ENCODE measurements at places on chromosomes 7 and 10.

GRCh38 chr10:17756557-17757217, 4.7 kb downstream of the TMEM236 start:
- no peak for DNase-seq

GRCh38 chr7:125926621-125927020, 997.0 kb upstream of the POT1 start:
- no peak for DNase-seq

DNA sequence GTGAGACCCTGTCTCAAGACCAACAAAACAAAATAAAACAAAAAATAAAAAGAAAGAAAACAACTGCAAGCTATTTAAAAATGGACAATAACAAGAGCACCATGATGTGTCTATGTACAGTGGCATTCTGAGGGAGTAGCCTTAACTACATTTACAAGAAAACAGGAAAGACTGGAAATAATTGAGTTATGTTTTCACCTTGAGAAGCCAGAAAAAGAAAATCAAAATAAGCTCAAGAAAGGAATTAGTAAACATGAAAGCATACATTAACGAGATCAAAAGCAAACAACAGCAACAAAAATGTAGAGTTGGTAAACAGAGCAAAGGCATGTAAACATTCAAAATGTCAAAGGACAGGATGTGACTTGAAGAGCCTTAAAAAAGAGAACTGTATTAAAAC, 36.7 kb downstream of the TEX36 start:
- DNase-seq, result no peak

GRCh38 chr10:853017-853416, 78.5 kb downstream of the LARP4B start:
- DNase-seq, result no peak

GRCh38 chr7:26735976-26736600, 128.3 kb downstream of the SKAP2 start:
- DNase-seq, result no peak

- DNase-seq, result no peak
Observed at GRCh38 chr7:65980478-65981250, 1.3 kb downstream of the GUSB start.

DNA sequence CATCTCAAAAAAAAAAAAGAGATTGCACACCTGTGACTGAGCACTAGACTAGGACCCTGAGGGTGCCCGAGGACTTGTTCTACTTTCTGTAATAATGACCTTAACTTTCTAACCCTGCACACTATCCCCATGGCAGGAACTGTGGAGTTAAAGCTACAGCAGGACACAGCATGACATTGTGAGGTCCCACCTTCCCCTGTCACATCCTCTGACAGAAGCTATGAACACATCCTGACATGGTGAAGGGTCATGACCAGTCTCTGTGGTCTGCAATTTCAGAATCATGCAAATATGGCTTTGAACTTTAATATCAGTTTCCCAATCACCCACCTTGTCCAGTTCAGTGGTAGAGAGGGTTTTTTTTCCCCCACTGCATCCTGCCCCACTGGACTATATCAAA, 18.5 kb upstream of the SAR1A start:
- no peak for DNase-seq

GRCh38 chr7:71851776-71852498, 560.2 kb downstream of the CALN1 start:
- no peak for DNase-seq

DNA sequence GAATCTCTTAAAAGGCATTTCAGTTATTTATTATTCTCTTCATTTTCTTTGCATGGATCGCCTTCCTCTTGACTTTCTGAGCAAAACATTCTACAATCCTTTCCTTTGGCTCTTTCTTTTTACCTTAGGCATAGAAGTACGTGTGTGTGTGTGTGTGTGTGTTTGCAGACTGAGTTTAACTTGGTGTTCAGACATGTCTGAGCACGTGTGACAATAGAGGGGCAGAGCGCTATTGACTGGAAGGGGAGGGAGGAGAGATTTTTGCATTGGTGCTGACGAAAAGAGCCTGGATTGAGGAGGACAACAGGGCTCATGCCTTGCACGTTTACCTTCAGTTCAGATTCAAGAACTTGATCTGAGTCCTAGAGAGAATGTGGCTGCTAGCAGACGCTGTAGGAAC, 129.8 kb downstream of the SEC23IP start:
- DNase-seq, result no peak

DNA sequence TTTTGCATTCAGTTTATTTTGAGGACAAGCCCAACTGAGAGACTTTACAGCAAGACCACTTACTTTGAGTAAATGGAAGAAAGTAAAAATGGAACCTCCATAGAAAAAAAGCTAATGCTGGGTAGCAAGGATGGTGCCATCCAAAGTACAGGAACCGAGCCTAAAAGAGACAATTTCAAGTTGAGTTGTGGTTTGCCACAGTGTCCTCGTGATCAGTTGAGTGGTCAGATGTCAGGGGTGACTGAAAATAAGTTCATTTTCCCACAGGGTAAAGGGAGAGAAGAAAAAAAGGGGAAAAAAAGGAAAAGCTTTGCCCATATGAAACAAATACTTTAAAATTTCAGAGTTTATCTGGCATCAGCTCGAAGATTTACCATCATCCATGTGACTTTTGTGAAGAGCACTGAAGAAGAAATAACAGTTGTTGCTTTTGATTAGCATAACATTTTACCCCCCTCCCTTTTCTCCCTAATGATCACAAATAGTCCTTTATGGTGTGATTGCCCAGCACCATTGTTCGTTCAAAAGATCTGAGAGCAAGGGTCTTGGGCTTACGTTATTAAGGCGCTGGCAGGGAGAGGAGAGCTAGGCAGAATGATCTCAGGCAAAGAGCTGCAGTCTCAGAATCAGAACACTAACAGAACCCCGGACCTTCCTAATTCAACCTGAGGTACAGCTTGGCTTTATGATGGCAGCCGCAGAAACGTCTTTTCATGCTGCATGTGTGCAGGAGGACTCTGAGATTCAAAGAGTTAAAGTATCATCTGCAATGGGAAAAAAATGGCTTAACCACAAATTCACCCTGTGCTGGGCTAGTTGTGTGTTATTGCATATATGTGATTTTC, 338.1 kb downstream of the RNLS start:
- no peak for DNase-seq

DNA sequence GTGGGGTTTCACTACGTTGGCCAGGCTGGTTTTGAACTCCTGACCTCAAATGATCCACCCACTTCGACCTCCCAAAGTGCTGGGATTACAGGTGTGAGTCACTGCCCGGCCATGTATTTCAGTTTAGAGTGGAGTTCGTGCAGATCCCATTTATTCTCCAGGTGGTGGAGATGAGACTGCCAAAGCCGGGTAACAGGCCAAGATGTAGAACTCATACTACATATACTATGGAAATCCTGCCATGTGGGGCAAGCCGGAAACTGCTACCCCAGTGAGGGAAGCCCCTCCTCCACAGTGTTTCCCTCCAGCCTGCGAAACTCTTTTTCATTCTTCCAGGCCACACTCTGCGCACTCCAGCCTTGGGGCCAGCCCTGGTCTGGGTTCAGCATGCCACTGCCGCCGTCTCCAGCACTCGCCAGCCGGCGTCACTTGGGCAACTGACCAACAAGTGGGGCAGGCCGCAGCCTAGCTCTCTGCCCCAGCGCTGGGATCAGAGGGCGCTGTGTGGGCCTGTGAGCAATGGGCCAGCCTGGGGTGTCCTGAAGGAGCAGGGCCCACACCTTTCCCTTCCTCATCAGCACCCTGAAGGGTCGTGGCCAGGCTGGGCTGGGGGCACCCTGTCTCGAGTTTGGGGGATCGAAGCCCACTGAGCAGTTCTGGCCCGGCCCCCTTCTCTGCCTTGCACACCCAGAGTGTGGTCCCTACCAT, 122.0 kb downstream of the TRRAP start:
- no peak for DNase-seq

DNA sequence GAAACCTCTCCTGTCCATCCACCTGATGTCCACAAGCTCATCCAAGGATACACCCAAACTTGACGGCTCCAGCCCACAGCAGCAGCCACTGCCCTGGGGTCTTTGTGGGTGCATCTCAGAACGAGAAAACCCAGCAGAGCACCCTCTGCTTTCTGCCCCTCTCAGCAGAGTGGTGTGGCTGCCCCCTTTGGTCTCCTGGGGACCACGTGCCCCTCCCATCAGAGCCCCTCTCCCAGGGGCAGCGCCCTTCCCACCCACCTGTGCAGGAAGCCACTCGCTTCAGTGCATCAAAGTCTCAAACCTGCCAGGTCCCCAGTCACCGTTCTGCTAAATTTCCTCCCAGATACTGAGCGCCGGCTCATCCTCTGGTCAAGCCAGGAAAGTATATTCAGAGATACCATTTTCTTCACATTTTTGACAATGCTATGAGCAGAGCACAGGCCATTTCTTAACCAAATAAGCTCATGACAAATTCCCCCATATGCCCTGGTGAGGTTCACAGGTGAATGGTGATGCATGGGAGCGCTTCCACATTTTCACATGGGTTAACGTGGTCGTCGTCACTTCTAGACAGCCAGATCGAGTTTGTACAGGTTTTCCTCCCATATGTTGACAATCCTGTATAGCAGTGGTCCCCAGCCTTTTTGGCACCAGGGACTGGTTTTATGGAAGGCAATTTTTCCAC, 32.4 kb downstream of the CAMK2B start:
- DNase-seq, result no peak

DNA sequence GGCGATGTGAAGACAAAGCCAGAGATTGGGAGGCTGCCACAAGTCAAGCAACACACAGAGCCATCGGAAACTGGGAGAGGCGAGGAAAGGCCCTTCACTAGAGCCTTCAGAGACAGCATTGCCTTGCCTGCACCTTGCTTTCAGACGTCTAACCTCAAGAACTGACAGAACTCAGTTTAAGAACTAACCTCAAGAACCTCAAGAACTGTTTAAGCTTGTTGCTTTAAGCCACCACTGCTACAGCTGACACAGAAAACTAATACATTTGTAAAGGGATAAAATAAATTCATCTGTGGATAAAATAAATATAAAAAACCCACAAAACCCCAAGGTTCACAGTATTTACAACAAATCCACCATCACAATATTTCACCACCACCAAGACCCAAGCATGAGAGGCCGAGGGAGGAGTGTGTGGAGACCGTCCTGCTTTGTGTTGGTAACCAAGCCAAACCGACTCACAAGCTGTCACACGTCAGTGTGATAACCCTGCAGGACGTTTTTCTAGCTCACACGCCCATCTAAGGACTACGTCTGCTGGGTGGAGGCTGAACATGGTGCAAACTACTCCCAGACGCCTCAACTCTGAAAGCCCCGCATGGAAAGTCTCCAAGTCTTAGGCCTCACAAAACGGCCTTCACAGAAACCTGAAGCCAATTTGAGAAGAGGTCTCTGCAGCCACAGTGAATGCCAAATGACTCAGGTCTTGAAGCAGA, 116.8 kb downstream of the ABLIM1 start:
- DNase-seq, result no peak

DNA sequence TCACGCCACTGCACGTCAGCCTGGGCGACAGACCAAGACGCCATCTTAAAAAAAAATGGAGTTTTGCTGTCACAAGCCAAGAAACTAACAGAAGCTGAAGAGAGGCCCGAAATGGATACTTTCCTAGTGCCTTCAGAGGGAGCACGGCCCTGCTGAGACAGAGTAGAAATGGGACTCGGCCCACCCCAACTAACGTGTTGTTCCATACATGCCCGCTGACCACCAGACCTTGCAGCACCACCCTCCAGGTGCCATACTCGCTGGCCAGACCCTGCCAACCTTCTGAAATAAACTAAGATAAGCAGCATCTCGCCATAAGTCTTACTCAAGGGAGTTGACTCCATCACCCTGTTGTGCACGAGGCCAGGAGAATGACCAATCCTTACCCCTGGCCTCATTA, 29.5 kb upstream of the TUBB8 start:
- DNase-seq, result no peak

DNA sequence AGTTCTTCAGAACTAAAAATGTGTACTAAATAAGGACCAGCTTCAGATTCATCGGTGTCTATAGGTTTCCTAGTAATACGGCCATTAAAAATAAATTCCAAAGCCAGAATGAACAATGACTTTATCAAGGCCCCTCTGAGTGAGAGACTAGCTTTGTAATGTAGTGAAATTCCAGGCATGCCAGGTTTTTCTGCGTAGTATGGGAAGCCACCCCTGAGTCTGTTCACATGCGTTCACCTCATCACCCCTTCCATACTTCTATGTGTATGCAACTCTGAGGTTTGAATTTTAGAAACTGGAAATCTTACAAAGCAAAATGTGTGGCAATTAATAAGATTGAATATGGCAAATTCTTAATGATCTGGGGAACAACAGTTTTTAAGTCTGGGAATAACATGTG, 24.5 kb downstream of the RNF32 start:
- DNase-seq, result no peak

- DNase-seq, result no peak
Observed at GRCh38 chr10:13690281-13690825, 103.6 kb downstream of the PRPF18 start.

GRCh38 chr10:28241741-28242399, 61.0 kb downstream of the MPP7 start:
- peak; percentile 11 for DNase-seq

- no peak for DNase-seq
Observed at GRCh38 chr10:52918714-52919305, 146.2 kb upstream of the MBL2 start.

GRCh38 chr7:80135309-80136104, 876 bp downstream of the GNAI1 start:
- peak; percentile 19 for DNase-seq

DNA sequence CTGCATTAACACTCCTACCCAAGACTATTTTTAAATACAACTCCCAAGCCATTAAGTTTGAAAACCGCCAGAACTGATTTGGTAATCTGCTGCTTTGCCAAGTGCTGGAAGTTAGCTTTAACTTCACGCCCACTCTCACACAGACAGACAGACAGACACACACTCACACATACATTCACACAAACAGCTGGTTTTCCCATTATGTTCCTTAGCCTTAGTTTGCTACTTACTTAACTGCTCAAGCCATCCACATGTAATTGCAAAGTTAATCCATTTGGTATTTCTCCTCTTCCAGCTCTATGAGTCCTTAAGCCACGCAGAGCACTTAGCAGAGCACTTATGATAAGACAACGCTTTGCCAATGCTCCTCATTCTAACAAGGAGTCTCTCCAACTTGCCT, 8.3 kb downstream of the COBL start:
- no peak for DNase-seq

DNA sequence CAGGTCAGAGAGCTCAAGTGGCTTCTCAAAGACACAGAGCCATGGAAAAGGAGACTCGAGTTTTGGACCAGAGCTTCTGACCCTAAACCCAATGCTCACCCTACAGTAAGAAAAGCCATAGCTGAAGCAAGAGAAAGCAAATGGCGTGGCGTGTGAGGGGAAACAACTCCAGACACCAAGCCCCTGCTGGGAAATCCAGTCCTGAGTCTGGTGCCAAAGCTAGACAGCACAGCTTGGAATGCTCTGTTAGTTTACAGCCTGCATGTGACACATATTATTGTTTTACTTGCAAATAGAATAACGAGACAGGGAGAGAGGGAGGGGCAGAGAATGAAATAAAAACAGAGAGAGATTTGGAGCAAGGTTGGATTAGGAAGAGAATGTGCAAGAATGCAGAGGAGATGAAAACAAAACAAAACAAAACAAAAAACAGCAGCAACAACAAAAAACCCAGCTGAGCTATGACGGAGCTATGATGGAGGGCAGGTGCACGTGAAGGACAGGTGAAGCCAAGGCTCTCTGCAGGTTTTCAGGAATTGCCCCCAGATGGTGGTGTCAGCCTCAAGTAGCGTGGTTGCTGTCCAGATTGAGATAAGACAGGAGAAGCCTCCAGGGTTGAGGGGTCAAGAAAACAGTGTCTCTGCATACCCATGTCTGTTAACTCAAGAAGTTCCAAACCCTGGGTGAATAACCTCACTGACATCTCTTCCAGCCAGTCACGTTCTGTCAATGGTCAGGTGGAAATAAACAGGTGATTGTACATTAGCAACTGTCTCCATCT, 69.7 kb upstream of the LRRC18 start:
- DNase-seq, result no peak

- no peak for DNase-seq
Observed at GRCh38 chr7:135842446-135843179, 94.0 kb upstream of the FAM180A start.
